ENCODE measurements at places on chromosomes 6 and 20. TPM values are rescaled to one million over a fixed set of nuclear protein-coding genes. Genes with fewer than 3 reads are reported as not detected.

GRCh38 chr6:138973466-138974153 lies 14.4 kb downstream of the REPS1 start:
- H3K4me1 ChIP-seq, result peaks cover 68% of the 10 kb centered on the region
- no peak overlapping the region for H3K4me3 ChIP-seq
- H3K27ac ChIP-seq, result no peak overlapping the region
- H3K36me3 ChIP-seq, result no peaks in the 10 kb centered on the region

The ADGB gene
- not detected for total RNA-seq

DNA sequence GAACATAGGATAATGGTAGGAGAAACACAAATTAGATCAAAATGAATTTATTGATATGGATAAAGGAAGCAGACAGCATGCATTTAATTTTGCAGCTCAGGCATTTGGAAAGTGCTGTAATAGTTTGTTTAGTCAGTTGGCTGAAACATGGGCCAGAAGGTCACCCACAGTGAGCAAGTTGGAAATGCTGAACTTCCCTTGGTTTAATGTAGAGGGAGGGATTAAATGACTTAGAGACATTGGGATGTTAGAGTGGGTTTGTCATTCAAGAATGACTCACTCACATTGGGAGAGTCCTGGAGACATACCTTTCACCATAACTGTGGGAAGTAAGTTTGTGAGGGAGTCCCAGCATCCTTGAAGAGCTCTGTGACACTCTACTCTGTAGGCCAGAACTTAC lies 231.5 kb upstream of the PLCB4 start:
- H3K27me3 ChIP-seq, result no peaks in the 10 kb centered on the region
- DNase-seq, result no peak
- H3K4me3 ChIP-seq, result no peak overlapping the region
- H3K27ac ChIP-seq, result no peak overlapping the region
- no peaks in the 10 kb centered on the region for H3K36me3 ChIP-seq

The PRDM1 gene
- 56.0 TPM for total RNA-seq

DNA sequence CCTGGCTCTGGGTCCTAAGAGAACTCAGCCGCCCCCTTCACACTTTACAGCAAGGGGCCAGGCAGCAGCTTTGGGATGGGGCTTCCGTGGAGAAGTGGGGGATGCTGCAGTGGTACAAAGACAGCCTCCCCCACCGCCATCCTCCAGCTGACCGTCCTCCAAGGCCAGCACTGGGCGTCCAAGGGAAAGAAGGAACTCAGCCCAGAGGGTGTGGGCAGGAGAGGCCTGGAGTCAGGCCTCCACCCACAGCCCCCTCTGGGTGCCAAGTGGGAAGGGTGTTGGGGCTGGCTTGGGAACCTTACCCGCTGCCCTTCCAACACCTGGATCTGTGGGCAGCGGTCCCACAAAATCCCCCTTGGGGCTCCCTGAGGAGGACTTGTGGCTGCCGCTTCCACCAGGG lies 13.1 kb downstream of the STMN3 start:
- H3K4me3 ChIP-seq, result peak overlapping the region; percentile 36
- no peaks in the 10 kb centered on the region for H3K36me3 ChIP-seq
- H3K4me1 ChIP-seq, result peaks cover 60% of the 10 kb centered on the region
- H3K27me3 ChIP-seq, result no peaks in the 10 kb centered on the region
- peak overlapping the region; percentile 79 for H3K27ac ChIP-seq
- peak; percentile 86 for DNase-seq

GRCh38 chr6:167529444-167530335 lies 204.8 kb downstream of the TTLL2 start:
- no peak overlapping the region for H3K4me3 ChIP-seq
- H3K4me1 ChIP-seq, result no peaks in the 10 kb centered on the region

DNA sequence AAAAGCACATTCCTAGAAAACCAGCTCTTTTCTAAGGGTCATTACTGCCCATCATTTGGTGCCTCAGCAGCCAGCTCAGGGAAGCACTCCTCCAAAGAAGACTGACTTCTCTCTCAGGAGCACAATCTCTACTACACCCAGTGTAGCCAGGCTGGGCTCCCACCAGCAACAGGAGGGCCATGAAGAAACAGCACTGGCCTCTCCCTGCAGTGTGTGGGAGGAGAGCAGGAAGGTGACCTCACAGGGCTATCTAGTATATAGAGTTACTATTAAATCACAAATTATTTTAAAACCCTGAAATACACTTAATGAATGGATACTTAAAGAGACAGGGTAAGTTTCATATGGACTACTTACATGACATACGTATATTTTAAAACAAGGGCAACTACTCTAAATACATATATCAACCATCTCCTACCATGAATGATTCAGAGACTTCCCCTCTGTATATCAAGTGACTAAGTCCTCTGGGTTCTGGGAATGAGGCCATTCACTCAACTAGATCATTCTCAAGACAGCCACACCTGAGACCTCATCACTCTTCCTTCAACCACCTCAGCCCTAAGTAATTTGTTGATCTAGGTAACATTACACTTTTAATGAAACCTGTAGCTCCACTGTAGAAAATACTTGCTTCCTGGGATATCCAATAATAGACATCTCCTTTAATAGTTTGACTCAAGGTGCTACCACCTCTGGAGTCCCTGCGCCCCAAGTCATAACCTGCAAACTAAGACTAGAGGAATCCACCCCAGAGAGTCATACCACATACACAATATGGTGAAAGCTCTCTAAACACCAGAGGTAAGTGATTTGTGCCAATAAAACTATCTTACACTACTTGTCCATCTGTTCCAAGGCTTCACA lies 25.2 kb downstream of the TBX18 start:
- H3K27me3 ChIP-seq, result no peaks in the 10 kb centered on the region
- no peak overlapping the region for H3K27ac ChIP-seq
- no peaks in the 10 kb centered on the region for H3K4me1 ChIP-seq
- no peak overlapping the region for H3K4me3 ChIP-seq
- no peaks in the 10 kb centered on the region for H3K36me3 ChIP-seq

All from spleen (tissue), 13 donors.